Lower leg skin (tissue), 4 donors: ENCODE measurements at places on chromosomes 16 and 17.

DNA sequence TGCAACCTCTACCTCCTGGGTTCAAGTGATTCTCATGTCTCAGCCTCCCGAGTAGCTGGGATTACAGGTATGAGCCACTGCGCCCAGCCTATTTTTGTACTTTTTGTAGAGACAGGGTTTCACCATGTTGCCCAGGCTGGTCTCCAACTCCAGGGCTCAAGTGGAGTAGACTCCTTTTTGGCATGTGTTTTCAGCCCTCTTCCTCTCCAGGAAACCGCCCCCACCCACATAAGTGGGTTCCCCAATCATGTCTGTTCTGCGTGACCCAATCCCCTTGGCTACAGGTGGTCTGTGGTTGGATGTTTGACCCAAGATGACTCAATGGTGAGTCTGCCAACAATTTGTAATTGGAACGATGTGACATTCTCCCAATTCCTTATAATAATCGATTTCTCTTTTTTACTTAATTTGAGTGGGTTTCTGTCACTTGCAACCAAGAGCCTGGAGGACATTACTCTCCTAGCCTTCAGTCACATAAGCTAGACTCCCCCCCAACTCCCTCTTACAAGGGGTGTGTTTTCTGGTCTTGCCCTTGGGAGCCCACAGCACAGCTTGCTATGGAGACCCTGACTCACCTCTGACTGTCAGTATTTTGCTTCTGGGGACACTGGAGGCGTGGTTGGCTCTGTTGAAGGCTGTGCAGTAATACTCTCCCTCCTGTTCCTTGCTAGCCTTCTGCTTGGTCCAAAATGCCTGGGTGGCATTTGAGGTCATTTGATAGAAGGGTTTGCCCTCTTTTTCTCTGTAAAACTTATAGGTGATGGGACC is 34.9 kb downstream of the PECAM1 start:
- peak; percentile 60 for DNase-seq

DNA sequence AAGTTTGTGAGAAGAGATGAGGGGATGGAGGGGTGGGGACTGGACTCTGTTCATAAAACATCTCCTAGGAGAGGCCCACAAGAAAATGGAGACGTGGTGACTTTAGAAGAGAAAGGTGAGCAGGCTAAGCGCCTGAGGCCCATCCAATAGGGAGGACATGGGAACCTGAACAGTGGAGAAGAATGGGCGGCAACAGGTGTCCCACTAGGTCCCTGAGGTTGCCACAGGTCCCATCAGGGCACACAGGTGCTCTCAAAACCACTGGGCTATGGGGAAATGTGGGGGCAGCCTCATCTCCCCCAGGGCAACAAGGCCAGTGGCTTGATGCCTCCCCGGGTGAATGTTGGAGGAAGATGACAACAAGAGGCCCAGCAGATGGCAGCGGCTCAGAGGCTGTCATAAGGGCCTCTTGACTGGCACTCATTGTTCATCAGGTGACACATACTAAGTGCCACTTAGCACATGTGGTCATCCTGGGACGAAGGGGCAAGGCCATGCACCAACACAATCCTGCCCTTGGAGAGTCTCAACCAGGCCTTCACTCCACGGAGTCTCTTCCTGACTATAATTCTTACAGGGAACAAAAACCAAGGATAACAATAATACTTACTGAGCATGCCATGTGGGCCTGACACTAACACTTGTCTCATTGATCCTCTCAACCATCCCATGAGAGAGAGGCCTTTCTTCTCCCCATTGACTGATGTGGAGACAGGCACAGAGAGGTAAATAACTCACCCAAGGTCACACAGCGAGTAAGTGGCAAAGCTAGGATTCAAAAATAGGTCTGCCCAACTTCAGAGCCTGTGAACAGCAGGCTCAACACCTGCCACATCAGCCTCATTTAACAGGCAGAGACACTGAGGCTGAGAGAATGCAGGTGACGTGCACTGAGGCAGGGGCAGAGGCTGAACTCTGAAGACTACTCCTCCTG is 38.0 kb downstream of the CUEDC1 start:
- DNase-seq: no peak

DNA sequence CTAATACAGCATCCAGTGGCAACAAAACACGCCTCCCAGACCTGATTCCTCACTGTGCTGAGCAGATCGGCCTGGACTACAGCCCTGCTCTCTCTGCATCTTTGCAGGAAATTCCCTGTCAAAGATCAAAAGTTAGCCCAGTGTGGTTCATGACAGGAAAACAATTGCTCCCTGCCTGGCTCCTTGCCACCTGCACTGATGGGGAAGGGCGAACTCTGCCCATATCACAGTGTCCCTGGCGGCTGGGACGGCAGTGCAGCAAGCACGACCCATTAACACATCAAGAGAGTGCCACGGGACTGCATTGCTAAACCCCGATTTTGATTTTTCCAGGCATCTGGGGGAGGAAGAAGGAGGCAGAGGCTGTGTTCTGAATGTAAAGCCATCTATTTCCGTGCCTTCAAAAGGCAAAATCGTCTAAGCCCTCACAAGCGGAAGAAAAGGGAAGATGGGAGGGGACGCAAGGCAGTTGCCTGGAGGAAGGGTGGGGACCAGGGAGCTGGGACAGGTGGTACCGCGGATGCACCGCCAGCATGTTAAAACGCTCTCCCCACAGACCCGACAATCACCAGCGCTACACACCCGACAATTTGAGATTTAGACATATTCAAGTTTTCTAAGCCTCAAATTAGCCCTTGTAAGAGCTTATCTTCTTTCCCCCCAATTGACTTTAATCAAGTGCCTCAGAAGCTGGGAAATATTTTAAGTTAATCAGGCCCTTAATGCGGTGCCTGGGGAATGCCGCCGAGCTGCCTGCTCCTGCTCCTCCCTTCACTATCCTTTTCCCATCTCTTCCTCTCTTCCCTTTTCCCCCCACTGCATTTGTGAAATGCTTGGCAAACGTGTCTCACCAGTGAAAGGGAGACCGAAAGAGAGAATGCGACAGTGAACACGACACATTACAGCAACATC is 238.8 kb upstream of the CDH5 start:
- peak; percentile 89 for DNase-seq

GRCh38 chr17:5675625-5676421 is 91.5 kb upstream of the NLRP1 start:
- no peak for DNase-seq

- DNase-seq: no peak
Observed at GRCh38 chr16:78134944-78135619, 35.6 kb downstream of the WWOX start.

DNA sequence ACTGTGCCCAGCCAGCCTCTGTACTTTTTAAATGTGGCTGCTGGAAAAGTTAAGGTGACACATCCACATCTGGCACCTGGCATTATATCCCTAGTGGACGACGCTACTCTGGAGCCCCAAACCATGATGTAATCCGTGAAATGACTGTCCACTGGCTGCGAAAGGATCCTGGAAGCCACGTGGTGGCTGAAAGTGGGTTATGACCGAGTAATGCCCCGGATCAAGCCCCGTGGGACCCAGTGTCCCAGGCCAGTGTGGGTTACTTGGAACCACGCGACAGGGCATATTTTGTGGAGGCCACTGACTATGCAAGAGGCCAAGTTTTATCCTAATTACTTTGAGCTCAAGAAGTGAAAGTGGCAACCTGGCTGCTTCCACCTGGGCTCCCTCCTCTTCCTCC is 79.6 kb downstream of the PGS1 start:
- no peak for DNase-seq
